ENCODE measurements at places on chromosomes 3 and 15.

DNA sequence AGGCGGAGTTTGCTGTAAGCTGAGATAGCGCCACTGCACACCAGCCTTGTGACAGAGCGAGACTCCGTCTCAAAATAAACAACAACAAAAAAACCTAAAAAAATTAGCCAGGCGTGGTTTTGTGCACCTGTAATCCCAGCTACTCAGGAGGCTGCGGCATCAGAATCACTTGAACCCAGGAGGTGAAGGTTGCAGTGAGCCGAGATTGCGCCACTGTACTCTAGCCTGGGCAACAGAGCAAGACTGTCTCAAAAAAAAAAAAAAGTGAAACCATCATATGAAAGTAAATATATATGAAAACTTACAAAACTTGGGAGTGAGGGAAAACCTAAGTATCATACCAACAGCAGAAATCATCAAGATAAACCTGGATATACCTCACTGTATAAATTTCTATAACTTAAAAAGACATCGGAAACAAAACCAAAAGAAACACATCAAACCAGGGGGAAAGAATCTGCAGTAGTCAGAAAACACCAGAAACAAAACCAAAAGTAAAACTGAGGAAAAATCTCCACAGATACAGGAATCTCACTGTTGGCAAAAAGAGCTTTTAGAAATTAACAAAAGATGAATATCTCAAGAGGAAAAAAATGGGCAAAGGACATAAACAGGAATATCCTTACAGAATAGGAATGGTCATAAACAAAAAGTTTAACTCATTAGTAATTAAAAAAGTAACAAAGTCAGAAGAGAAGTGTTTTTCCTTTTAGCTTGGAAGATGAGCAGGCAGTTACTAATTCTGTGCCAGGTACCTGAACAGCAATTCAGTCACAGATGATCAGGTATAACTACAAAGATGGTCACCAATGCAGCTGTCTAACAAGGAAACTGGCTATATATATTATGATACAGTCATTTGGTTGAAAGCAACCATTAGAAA is 41.3 kb downstream of the ETV5 start:
- no peak for DNase-seq

- DNase-seq = no peak
Observed at GRCh38 chr3:32681811-32682210, 3.2 kb upstream of the CNOT10 start.

GRCh38 chr3:154177406-154177805 is 56.2 kb downstream of the ARHGEF26 start:
- no peak for DNase-seq

DNA sequence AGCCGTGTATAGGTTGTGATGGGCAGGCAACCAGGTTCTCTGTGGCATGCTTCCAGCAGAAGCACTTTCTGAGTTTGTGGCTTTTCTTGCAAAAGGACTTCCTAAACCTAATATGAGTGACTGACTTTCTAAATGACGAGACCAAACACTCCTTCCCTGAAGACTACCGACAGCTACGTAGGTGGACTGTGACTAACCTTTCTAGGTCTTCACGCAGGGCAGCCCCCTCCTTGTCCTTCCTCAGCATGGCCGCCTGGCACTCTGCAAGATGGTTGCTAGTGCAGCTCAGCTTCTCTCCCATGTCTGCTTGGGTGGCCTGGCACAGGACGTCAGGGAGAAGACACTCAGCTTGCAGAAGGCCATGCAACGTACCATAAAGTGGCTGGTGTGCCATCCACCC is 20.9 kb downstream of the CXCR6 start:
- no peak for DNase-seq

DNA sequence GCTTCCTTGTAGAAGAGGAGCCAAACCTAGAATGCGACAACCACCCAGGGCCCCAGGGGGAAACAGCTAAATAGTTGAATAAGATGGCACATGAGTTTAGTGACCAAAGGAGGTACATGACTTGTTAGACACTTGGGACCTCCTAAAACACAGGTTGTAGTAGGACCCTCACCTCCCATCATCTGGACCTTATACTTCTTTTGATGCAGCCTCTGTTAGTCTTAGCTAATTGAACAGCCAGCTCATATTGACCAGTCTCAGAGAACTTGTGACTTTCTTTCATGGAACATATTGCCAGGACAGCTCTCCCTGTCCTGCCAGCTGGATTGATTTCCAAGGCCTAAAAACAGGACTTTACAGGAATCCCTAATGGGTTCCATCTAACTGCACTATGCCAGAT is 45.0 kb downstream of the SPSB4 start:
- no peak for DNase-seq

DNA sequence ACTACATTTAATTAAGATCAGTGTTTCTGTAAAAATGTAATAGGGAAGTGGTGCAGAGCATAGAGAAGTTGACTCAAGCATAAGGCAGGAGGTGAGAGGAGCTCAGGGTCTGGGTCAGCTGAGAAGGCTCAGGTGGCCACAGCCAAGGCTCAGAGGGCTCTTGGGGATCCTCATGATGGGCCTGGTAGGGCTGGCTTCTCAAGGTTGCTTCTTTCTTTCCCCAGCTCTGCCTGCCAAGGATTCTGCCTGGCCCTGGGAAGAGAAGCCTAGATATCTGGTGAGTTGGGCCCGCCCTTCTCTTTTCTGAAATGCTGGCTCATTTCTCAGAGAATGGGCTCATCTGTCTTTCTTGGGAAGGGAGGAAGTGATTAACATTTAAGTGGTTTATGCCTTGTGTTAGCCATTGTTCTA is 6.5 kb downstream of the ZNF589 start:
- no peak for DNase-seq

- no peak for DNase-seq
Observed at GRCh38 chr3:183148056-183148455, 14.5 kb downstream of the LAMP3 start.

DNA sequence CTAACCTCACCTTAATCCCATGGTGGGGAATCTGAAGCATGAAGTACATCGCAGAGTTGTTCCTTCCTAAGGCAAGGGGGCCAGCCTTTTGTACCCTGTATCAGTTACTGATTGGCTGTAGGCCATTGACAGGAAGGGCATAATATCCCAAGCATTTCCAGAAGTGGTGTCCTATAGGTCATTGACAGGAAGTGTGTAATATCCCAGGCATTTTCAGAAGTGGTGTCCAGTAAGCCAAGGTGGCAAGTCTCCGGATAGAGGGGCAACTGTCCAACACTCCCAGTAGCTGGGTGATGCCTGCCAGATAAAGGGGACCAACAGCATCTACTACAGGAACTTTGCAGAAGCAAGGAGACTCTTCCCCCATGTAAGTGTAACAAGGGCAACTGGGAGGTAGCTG is 52.1 kb upstream of the MYRIP start:
- DNase-seq = no peak

DNA sequence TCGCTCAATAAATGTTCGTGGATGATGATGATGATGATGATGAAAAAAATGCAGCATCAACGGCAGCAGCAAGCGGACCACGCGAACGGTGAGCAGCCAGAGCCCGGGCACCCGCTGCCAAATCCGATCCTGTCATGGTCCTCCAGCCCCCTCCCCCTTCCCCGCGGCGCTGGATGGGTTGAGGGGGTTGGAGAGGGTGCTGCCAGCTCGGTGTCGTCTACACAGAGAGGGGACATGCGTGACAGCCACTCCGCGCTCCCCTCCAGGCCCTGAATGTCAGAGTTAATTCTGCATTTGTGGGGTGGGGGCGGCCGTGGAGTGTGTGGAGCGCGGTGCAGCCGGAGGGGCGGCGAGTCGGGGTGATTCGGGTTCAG is 722 bp downstream of the CACNA1D start:
- no peak for DNase-seq

DNA sequence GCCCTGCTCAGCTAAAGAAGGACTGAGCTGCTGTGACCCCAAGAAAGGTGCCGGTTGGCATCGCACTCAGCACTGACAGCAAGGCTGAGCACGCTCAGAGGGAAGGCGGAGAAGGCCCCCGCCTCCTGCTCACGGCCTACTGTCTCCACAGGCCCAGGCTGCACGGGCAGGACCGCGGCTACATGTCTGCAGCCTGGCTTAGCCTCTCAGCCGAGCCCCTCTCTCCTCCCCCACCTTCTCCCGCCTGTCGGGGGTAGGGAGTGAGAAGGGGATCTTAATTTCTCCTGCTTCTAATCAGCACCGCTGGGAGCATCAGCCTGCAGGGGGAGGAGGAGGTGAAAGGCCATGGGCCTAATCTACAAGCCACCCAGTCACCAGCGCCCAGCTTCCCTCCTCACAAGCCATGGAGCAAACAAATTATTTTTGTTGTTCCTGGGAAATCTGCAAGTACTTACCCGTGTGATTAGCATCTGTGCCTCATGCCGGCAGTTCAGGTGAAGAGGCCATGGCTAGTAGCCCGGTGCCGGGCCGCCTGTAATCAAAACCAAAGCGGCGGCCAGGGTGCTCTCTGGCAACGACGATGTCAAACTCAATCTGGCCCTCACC is 68.1 kb downstream of the EPHB3 start:
- DNase-seq = no peak

GRCh38 chr3:23781871-23782270 is 23.9 kb upstream of the UBE2E1 start:
- DNase-seq = no peak

DNA sequence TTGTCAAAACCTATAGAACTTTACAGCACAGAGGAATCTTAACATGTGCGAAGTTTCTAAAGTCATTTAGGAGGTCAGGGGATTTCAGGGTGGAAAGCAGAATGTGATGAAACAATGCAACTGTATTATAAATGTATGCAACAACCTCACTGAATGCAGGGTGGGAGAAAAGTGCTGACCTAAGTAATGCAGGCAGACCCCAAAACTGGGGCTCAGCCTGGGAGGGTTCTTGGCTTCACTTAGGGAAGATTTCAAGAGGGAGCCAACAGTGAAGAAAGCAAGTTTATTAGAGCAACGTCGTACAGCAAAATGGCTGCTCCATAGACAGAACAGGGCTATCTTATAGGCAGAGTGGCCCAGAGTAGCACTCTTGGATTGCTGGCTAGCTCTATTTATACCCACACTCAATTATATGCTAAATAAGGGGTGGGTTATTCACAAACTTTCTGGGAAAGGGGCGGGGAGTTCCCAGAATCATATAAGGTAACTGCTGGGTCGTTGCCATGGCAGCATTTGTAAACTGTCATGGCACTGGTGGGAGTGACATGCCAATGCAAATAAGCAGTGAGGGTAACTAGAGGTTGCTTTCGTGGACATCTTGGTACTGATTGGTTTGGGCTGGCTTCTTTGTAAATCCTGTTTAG is 14.2 kb upstream of the CAND2 start:
- DNase-seq = no peak

DNA sequence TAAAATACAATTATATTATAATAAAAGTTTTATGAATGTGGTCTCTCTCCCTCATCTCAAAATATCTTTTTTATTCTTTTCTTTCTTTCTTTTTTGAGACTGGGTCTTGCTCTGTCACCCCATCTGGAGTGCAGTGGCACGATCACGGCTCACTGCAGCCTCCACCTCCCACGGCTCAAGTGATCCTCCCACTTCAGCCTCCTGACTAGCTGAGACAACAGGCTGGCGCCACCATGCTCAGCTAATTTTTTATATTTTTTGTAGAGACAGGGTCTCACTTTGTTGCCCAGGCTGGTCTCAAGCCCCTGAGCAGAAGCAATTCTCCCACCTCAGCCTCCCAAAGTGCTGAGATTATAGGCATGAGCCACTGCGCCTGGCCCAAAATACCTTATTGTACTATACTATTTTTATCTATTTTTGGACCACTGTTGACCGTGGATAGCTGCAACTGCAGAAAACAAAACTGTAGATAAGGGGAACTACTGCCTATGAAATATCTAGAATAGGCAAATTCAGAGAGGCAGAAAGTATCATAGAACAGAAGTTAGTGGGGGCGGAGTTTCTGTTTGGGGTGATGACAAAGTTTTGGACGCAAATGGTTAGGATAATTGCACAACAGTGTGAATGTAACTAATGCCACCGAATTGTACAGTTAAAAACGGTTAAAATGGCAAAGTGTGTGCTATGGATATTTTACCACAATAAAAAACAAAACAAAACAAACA is 66.6 kb downstream of the SLC12A8 start:
- DNase-seq = no peak

DNA sequence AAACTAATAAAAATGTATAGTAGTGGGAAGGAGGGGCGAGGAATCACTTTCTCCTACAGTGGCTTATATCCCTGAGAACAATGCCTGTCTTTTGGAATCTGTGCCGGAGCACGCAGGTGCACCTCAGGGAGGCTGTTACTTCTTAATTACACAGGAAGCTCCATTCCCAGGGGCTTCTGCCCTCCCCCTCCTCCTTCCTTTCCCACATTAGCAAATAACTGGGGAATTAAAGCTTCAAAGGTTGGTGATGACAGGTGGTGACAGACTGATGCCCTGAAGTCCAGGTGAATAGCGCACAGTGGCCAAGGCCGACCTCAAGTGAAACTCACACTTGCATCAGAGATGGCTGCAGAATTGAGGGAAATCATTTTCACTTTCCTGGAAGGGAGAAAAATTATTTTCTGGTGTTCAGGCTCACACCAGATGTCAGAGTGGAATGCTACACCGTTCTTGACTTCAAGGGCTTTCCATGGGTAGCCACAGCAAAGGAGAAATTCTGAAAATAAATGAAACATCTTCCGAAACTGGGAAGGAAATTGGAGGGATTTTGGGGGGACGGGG is 3.7 kb downstream of the GRAMD2A start:
- no peak for DNase-seq

DNA sequence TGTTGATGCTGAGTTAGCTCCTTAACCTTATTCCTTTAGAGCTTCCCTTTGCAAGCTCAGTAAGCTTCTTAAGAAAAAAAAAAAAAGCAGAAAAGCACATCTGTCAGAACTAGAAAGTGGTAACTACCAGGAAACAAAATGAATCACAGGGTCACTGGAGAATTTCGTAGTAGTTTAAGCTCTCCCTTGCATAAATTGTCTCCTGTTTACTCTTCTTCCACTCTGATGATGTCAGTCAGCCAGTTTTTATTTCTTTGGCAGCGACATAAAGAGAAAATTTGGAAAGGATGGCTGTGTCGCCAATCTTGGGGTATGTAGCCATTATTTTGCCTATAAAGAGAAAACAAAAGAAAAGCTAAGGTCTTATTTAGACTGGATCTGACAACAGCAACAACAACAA is 3.2 kb upstream of the GABRR3 start:
- DNase-seq = no peak
